ENCODE measurements at places on chromosomes 4 and X.

DNA sequence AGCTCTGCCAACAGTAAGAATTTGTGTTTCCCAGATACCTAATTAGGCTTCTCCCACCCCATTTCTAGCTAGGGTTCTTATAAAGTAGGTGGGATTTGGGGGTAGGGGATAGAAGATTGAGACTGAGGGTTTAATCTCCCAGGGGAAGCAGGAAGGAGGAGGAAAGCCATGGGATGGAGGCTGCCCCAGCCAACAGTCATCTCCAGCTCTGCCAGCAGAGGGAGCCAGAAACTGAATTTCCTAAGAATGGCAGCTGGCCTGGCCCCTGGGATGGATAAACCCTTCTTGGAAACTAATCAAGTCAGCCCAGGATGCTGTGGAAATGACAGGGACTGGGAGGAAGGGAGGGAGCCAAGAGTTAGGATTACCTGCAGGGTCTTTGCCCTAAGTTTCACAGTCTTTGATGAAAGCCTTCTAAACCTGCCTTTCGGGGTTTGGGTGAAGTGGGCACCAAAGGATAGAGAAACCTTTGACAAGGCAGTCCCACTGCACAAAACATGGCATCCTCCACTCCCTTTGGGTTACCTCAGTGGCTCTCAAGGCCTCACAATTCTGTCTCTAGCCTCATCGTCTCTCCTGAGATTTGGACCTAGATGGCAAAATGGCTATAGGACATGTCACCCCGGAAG is 6.7 kb upstream of the ERCC6L start:
- peak; percentile 36 for DNase-seq

DNA sequence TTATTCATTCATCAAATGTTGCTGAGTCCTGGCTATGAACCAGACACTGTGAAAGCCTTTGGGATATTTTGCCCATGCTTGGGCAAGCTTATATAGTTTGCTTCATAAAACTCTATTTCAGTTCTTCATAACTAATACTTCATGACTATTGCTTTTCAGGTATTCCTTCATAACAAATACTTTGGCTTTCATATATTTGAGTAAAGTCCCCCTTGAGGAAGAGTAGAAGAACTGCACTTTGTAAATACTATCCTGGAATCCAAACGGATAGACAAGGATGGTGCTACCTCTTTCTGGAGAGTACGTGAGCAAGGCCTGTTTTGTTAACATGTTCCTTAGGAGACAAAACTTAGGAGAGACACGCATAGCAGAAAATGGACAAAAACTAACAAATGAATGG is 1.7 kb upstream of the AFP start:
- DNase-seq = peak; percentile 24

DNA sequence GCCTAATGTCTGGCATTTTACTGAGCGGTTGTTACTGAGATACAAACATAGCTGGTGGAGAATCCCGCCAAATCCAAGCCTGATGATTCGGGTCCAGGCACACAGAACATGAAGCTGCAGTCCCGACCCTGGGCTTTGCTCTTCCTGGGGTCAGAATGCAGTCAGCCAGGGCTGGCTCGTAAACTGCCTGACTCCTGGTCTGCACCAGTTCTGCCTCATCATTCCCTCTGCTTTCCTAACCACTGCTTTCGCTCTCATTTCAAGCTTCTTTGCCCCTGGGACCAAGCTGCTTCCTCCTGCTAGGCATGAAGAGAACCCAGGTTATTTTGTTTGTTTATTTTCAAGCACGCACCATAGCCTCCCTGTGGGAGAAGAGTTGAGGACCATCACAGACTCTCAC is 39.3 kb downstream of the GATB start:
- no peak for DNase-seq

DNA sequence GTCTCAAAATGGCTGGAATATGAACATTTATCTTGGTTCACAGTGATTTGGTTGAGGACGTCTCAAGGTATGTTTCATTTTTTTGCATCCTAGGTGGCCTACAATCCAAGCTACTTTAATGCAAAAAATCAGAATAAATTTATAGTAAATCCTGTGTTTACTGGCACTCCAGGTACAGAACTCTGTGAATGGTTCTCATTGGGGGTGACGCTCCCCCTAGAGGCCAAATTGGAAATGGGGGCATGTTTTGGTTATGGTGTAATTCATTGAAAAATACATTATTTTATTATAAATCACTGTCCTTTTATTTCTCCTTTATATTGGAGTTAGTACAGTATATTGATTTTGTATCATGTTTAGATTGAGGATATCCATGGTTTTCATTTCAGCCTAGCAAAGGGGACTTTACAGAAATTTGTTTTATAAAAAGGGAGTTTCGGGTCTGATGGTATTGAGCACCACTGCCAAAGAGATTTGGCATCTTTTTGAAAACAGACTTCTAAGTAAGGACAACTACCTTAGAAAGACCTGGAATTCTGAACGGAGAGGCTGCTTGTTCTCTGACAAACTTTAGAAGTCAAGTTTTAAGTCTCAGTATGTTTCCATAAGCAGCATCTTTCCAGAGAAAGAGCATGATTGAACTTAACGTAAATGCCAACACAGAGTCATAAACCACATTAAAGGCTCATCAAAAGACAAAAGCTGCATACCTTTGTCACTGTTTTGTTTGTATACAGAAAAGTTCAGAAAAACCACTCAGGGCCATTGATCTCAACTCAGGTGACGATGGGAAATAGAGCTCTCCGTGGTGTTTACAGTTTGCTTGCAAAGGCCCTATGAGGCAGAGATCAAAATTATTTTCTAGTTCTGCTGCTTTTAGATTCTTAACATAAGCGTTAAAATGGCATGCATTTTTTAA is 19.4 kb downstream of the MTM1 start:
- DNase-seq = peak; percentile 41

- DNase-seq = no peak
Observed at GRCh38 chr4:26827798-26828197, 32.8 kb upstream of the STIM2 start.

GRCh38 chr4:182206266-182206665 is 36.9 kb upstream of the TENM3 start:
- no peak for DNase-seq

DNA sequence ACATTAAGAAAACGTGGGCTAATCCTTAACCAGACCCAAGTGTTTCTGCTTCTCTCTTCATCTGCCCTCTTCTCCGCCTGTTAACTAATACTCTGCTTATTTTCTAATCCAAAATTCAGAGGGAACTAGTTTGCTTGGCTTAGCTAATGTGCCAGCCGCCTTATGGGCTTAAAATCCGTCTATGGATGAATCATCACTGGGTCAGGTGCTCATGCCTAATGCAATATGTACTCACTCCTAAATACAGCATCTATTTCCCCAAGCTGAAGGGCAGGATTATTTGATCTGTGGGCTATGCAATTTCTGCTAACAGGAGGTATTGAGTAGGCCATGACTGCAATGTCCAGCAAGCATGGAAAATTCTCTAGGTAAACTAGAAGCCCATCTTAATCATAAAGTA is 12.4 kb downstream of the DYNLT3 start:
- DNase-seq = no peak

DNA sequence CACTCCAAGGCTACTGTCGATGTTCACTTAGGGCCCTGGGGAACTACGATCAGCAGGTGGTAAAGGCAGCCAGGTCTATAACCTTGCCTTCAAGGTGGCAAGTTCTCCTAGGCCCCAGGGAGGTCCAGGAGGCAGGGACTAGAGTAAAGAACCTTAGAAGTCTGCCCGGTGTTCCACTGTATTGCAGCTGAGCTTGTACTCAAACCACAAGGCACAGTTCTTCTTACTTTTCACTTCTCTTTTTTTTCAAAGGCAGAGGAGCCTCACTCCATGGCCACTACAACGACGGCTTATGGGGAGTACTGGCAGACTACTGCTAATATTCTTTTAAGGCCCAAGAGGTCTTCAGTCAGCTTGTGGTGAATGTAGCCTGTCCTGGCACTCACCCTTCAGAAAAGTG is 78.8 kb upstream of the GPR174 start:
- no peak for DNase-seq

GRCh38 chr4:53771326-53771725 is 180.0 kb upstream of the LNX1 start:
- DNase-seq = no peak

- DNase-seq = no peak
Observed at GRCh38 chrX:111308039-111308438, 37.8 kb upstream of the CAPN6 start.

DNA sequence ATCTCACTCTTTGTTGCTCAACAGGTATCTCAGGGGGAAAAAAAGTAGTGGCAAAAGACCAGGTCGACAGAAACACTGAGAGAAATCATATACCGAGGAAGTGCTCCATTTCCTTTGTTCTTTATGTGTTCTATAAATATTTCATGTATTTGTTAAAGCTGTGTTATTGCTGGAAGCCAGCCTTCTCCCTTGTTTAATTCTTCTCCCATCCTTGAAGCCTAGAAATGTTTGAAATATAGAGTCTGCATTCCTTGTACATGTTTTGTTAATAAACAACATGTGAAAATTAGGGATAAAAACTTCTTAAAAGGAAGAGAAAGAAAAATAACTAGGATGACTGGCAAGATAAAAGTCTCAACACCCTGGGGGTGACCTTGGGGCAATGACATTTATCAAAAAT is 186.2 kb downstream of the ANKRD50 start:
- DNase-seq = no peak

DNA sequence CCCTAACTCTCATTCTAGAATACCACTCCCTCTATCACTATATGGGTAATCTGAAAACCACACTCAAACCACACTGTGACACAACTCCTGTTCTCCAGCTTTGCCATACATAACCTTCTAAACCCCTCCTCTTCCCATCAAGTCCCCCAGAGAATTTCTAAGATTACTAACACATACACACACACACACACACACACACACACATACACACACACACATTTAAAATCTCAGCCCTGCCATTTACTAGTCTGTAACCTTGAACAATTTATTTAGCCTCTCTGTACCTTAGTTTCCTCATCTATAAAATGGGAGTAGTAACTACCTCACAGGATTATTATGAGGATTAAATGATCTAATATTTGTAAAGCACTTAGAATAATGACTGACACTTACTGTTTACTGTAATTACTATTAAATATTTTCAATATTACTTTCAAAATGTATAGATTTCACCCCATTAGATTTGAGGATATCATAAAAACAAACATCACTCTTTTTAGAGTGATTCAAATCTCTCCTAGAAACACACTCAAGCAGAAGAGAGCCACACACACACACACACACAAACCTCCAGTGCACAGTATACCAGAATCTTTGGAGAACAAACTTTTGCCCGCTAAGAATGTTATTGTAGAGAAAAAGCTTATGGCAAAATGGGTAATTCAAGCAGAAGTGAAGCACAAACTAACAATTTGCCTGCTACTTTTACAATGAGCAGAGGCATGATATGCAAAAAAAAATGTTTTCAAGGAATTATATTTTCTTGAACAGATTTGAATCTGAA is 3.8 kb downstream of the ANKRD50 start:
- DNase-seq = peak; percentile 33

DNA sequence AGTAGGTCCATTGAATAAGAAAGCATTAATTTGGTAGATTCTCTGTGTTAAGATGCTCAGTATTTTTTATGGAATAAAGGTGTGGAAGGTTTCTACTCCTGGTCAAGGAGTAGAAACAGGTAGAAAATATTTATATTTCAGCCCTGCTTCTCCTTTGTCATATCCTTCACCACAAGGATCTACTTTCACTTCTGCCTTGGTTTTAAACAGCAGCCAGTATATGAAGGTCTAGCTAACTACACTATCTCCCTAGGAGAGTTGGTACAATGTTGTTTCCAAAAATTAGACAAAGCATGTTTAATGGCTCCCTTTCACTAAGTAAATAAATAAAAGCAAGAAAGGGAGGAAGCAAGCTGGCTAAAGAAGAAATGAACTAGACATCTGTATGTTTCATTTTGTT is 44.6 kb upstream of the GYPA start:
- no peak for DNase-seq

- no peak for DNase-seq
Observed at GRCh38 chrX:119667111-119667878, 25.7 kb downstream of the SEPTIN6 start.

DNA sequence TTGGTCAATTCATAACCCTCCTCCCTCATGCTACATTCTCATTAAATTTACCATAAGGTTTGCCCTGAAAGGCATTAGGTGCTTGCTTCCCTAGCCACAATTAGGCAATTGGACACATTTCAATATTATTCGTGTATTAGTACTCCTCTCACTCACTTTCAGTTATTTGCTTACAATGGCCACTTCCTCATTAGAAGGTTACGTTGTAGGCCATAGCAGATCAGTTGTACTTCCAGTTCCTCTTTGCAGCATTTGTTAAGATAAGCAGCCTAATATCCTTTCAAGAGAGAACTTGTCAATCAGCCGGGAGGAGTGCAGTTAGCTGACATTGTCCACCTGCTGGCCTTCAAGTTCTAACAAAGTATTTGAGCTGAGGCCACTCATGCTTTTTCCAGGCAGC is 1017.2 kb downstream of the PCDH7 start:
- DNase-seq = no peak

- DNase-seq = no peak
Observed at GRCh38 chr4:16818005-16818404, 80.4 kb downstream of the LDB2 start.

- no peak for DNase-seq
Observed at GRCh38 chr4:5128569-5128968, 77.3 kb downstream of the STK32B start.

GRCh38 chrX:139972629-139973624 is 7.6 kb upstream of the CXorf66 start:
- DNase-seq = no peak

DNA sequence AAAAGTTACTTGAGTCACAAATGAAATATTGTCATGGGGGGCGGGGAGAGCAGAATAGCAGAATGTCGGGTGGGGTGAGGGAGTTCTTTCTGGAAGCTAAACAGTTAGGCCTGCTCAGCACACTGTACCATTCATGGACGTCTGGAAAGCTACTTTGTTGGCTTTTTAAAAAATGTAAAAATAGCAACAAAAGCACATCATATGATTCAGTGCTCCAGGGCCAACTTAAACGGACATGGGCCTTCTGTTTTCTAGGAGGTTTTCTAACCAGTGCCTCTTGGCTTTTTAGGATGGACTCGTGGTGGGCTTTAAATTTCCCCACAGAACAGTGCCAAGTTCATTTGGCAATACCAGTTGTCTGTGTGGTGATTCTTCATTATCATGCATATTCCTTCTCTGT is 57.4 kb upstream of the CLCN4 start:
- no peak for DNase-seq

DNA sequence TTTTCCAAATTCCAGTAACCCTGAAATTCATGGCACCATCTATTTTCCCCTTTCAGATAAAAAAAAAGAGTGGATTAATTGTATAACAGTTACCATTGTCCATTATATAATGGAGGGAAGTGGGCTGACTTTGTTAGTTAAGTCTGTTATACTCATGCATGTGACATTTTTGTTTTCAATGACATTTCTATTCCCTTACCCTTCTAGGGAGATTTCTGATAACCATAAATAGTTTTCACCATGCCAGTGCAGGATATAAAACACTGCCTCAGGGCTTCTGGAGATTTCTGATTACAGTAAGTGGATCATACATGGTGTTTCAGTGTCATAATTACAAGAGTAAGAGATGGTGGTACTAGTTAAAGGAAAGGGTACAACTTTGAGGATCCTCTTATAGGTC is 45.5 kb downstream of the SUPT20HL1 start:
- DNase-seq = no peak
